Stimulated activated CD8-positive, alpha-beta memory T cell treated with anti-CD3 and anti-CD28 coated beads, Interleukin-15, amount 100 ng/mL, for 48 hours (primary cell): ENCODE measurements at places on chromosomes 2 and 18.

DNA sequence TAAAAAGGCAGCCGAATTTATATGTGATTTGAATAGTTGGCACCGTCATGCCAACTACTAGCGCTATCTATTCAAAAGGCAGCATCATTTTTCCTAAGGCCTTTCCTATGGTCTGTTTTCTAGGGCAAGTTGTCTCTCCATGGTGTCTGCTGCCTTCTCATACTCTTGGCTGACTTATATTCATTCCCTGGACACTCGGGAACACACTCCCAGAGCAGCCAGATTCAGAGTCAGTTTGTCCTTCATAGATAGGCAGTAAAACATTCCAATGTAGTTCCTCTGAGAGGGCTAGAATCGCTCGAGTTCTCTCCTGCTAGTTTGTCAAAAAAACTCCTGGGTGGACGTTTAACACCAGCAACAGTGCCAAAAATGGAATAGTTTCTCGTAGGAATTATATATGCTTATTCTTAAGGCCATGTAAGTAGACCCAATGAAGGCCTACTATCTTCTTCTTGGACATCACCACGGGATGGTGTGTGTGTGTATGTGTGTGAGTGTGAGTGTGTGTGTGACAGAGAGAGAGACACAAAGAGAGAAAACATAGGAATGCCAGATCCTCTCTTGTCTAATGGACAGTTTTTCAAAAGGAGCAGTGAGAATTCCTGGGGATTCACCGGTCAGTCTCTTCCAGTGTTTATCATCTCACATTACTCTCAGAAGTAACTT is 129.3 kb upstream of the CTAGE1 start:
- no peak for DNase-seq

GRCh38 chr2:64594226-64594989 is 59.3 kb downstream of the SERTAD2 start:
- DNase-seq = no peak

GRCh38 chr2:234694244-234695013 is 197.5 kb upstream of the ARL4C start:
- no peak for DNase-seq

DNA sequence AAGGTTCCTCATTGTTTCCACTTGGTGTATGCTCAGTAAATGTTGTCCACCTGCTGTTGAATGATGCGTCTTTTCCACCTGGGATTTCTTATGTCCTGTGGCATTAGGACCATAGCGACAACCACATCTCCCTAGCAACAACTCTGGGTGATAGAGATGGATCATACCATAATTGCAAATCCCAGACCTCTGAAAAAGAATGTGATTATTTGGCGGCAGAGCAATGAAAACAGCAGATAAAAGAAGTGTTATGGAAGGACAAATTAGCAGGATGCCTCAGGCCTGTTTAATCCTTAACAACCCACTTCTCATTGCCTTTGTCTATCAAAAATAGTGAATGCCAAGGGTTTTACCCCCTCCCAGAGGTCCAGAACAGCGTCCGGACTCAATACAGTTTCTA is 278.9 kb downstream of the TSN start:
- no peak for DNase-seq

DNA sequence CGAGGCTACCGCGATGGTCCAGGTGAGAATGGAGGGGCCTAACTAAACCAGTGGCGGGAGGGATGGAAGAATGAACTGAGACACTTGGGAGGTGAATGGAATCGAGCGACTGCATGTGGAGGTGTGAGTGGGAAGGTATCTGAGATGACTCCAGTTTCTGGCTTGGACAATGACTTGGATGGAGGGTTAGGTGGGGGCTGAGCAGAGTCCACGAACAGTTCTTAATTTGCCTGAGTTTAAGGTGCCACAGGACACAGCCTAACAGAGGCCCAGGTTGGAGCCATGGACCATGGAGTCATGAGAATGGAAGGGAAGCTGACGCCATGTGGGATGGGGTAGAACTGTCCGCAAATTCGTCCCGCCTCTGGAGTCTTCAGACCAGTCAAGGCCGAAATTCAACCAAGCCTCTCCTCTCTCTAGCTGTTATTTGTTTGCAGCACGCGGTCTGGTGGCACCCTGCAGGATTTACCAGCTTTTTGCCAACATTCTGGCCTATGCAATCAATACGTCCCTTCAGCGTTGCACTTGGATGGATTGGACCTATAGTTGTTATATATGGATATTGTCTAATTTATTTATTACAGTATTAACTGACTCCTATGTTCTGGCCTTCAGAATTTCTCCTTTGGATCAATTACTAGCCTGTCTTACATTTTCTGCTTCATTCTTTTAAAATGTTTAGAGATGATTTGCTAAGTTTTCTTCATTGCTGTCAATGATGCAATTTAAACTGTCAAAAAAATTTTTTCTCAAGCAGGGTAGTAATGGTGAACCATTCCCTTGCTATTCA is 940 bp upstream of the BOLA3 start:
- no peak for DNase-seq

GRCh38 chr2:24613154-24613814 is 122.2 kb downstream of the NCOA1 start:
- no peak for DNase-seq

- no peak for DNase-seq
Observed at GRCh38 chr2:45746888-45747287, 95.4 kb downstream of the PRKCE start.

DNA sequence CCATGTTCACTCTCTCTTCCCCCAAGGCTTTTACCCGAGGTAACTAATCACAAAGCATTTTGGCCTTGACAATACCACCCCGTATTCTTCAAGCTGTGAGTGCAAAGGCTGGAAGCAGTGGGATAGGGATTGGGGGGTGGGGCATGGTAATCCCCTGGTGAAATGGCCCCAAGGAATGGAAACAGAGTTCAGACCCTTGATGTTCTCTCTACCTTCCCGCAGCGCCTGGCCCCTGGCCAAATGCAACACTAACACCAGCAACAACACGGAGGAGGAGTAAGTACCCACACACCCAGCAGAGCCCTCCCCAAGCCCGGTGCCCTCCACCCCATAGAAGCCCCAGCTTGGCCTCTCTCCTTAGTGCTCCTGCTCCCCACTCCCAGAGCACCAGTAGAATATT is 36.9 kb downstream of the CNGA3 start:
- no peak for DNase-seq

GRCh38 chr2:224775647-224776046 is 59.5 kb upstream of the CCDC195 start:
- no peak for DNase-seq

- DNase-seq = peak; percentile 20
Observed at GRCh38 chr2:46979571-46979979, 64.0 kb upstream of the MCFD2 start.

GRCh38 chr18:37501136-37501535 is 64.5 kb downstream of the CELF4 start:
- DNase-seq = no peak

GRCh38 chr2:65299246-65299645 is 71.6 kb downstream of the ACTR2 start:
- DNase-seq = peak; percentile 62

DNA sequence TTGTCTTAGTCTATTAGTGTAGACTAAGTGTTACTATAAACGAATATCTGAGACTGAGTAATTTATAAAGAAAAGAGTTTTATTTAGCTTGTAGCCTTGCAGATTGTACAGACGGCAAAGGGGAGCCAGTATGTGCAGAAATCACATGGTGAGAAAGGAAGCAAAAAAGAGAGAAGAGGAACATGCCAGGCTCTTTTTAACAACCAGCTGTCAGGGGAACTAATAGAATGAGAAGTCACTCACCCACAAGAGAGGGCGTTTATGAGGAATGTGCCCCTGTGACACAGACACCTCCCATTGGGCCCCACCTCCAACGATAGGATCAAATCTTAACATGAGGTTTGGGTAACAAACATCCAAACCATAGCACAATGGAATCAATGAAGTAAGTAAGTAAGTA is 20.6 kb upstream of the ZNF804A start:
- no peak for DNase-seq

DNA sequence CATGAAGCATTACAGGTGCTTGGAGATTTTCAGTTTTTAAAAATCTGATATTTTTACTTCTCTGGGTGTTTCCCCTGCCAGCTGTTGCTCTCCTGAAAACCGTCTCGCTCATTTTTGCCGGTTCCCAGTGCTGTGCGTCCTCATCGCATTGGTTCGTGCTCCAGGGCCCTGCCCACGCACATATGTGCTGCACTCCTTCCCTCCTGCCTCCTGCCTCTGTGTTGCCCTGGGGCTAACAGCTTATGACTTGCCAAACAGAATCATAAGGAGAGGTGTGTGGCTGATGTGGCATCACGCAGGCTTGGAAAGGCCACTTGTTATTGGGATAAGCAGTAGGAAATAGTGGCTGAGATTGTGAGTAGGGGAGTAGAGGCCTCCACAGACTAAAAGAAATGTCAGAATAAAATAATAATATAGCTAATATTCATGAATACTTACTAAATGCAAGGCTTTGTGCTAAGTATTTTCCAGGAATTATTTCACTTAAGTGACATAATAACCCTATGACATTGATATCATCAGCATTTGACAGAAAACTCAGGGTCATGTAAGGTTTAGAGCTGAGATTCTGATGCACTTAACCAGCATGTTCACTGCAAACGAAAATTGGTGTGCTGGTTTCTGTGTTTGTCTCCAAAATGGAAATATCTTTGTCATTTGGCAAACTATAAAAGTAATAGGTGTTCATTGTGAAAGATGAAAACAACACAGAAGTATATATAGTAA is 53.5 kb downstream of the SLC4A1AP start:
- no peak for DNase-seq

- no peak for DNase-seq
Observed at GRCh38 chr2:66689456-66690051, 254.6 kb downstream of the MEIS1 start.

DNA sequence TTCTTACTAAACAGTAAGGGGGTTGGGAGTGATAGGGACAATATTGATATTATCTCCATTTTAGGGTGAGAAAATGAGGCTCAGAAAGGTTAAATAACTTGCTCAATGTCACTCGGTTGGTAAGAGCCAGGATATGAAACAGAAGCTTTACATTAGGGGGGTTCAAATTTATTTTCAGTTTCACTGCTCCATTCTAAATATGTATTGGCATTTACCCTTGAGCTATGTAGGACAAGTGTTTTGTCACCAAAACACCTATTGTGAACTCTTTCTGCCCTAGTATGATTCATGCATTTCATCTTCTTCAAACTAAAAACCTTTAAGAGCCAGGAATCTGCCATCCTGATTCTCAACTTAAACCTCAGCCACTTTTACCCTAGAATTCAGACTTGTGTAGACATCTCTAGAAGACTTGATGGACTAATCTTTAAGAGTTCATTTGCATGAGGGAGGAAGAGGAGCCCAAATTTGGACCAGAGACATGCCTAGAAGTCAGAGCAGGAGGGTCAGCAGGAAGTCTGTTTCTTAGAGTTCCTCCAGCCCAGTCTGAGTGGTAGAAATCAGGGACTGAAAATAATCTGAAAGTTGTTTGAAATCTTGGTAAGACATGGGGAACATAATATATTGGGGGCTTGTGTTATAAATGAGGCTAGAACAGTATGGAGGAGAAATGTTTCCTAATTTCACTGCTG is 129.4 kb upstream of the ATP5MC3 start:
- no peak for DNase-seq

DNA sequence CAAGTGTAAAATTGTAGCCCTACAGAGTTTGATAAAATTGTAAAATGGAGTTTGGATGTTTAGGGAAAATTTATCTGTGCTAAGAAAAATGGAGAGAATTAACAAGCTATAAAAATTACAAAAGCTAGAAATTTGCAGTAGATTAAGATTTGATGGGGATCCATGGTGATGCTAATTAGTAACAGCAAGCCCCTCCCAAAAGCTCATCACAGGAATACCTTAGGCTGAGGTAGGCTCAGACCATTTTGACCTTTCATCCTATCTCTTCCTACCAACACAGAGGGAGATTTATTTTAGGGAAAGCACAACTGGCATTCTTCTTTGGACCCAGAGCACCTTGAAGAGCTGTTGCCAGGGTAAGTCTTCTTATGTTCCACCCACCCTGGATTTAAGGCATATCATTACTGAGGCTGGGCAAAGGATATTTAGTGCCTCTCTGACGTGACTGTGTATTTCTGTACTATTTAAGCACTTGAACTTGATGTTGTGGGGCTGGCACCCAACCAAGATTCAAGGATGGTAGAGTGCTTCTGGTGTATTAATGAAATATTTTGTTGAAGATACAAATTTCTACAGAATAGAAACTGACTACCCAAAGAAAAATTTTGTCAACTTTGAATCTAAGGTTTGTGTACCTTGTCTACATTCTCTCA is 70.8 kb upstream of the SLC39A10 start:
- no peak for DNase-seq

DNA sequence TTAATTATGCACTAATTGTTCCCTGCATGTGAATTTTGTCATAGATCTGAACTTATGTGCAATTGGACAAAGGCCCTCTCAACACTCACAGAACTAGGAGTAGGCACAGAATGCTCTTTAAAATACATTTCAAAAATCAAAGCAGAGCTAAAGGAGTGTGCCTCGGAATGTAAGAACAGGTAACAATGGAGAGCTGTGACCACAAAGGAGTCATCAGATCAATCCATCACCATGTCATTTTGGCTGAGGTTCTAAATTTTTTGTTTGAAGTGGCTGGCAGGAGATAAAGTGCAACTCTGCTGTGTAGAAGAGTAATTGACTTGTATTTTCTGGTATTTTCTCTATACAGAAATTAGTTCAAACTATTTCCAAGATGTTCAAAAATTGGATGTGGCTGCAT is 155.4 kb downstream of the NRP2 start:
- DNase-seq = no peak

GRCh38 chr2:238397356-238397755 is 29.4 kb upstream of the ASB1 start:
- DNase-seq = no peak

- DNase-seq = no peak
Observed at GRCh38 chr2:112721819-112722522, 1.2 kb downstream of the NT5DC4 start.
